Smooth muscle cell of the brain vasculature (primary cell): ENCODE measurements at places on chromosomes 7 and 10.
A peak's percentile ranks its signal among the peaks of the same experiment; 100 is the strongest.

- no peak for DNase-seq
Observed at GRCh38 chr10:35640474-35640873, 1.6 kb downstream of the FZD8 start.

- no peak for DNase-seq
Observed at GRCh38 chr7:51217804-51218203, 98.8 kb downstream of the COBL start.

GRCh38 chr10:14192746-14193145, 138.0 kb downstream of the FRMD4A start:
- no peak for DNase-seq

- no peak for DNase-seq
Observed at GRCh38 chr10:102020938-102021337, 35.0 kb downstream of the ARMH3 start.

DNA sequence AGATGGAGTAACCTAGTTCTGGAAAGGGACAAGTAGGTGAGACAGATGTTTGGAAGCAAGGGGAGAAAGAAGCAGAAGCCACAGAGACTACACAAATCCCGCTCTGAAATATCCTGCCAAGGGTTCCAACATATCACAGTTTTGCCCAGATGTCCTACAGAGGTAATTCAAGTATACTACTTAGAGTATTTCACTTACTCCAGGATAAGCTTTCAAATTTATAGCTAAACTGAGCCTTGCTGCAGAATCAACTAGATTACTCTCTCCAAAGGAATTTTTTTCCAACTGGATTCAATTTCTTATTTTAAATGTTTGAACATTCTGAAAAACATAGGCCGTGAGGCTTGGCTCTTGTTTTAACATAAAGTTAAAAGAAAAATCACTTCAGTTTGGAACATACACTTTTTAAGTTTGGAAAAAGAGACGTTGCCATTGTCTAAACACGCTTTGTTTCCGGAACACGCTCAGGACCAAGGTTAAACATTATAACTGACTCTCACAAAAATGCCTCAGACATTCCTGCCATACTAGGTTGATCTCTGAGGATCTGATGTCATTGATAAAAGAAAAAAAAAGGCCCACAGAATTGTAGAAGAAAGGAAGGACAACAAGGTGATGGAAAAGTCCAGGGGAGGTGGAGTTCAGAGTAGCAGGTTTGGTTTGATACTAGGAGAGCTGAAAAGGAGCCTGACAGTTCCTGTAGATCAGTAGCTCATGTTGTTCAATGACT, 74.8 kb downstream of the FAM185A start:
- DNase-seq: no peak

DNA sequence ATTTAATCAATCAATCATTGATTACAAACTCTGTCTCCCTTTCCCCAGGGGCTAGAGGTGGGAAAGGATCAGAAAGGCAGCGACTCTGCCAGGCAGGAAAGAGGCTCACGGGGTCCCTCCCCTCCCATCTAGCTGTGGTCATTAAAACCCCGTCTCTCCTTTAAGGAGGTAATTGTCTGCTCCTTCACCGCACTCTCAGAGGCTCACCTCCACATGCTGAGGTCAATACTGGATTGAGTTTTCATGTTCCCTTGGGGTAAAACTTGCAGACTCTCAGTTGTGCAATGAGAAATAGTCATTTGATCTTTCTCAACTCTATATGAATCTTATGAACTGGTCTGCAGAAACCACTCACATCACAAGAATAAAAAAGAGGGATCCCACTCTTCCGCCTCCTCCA, 368.8 kb downstream of the ADRA2A start:
- no peak for DNase-seq

DNA sequence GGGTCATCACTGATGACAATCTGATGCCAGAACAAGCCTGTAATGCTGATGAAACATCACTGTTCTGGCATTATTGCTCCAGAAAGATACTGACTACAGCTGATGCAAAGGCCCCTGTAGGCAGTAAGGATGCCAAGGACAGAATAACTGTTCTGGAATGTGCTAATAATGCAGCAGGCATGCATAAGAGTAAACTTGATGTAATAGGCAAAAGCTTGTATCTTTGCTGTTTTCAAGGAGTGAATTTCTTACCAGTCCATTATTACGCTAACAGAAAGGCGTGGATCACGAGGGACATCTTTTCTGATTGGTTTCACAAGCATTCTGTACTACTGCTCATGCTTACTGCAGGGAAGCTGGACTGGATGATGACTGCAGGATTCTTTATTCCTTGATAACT, 18.7 kb downstream of the LCOR start:
- DNase-seq: no peak

GRCh38 chr10:49140304-49141177, 6.7 kb upstream of the FAM170B start:
- no peak for DNase-seq

DNA sequence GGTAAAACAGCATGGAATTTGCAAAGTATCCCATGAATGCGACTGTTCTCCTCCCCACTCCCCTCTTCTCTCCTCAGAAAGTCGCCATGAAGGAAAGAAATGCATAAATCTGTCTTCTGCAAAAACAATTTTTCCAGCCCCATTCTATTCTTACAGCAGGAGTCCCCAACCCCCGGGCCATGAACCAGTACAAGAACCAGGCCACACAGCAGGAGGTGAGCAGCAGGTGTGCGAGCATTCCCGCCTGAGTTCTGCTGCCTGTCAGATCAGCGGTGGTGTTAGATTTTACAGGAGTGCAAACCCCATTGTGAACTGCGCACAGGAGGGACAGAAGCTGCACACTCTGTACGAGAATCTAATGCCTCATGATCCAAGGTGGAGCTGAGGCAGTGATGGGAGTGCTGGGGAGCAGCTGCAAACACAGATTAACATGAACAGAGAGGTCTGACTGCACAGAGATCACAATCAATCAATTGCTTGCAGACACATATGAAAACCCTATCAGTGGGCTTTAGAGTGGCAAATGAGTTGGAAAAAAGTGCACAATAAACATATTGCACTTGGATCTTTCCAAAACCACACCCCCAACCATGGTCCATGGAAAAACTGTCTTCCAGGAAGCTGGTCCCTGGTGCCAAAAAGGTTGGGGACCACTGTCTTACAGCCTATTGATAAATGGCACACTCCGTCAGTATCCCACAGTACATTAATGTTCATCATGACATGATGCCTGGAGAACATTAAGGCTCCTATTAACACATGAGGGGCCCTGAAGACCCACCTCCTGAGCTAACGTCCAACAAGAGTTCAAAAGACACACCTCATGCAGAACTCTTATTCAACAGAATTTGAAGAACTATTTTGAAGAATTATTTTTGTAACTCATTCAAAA, 205.0 kb downstream of the PTPRN2 start:
- no peak for DNase-seq

DNA sequence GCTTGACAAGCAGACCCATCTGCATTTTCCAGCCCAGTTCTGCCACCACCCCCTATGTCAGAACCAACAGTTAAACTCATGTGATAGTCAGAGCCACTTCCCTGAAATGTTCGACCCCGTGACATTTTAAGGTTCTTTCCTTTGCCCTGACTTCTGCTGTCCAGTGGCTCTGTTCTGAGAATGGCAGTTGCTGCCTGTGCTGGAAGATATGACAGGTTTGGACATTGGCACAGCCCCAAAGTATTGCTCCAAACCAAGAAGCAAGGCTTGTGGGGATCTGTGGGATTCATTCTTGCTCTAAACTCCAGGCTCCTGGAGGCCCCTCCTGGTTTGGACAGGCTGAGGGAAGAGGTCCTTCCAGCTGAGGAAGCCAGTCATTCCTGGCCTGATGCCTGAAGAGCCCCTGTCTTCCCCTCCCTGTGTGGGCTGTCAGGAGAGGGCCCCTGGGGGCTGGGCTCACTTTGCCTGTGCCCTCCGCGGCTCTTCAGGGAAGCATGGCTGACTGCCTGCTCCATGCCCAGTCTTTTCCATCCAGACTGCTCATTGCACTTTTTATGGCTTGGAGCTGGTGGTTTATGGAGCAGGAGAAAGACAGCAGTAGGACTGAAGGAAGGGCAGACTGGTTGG, 138.0 kb downstream of the CDH23 start:
- DNase-seq: no peak

DNA sequence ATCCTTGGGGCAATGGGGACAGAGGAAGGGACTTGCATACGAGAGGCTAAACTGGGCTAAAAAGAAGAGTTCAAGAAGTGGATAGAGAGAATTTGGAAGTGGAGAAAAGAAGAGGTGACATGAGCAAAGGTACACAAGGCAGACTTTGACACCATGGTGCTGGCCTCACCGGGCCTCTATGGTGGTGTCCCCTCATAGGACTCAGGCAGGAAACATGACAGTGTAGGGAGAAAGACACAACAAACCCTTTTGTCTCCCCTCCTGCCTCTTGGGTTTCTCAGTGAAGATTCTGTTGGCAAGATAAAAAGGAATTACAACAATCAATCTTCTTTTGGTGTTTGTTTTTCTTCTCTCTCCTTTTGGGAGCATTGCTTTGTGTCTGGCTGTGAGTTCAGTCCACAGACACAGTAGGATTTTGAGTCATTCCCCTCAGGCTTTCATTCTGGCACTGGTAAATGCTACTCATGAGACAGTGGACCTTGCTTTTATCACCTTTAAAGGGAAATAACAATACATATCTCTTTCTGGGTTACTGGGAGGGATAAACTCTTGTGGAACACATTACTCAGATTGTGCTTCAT, 827.7 kb downstream of the TNS3 start:
- DNase-seq: peak; percentile 71

GRCh38 chr7:107201795-107202450, 33.1 kb downstream of the HBP1 start:
- no peak for DNase-seq

GRCh38 chr10:124303662-124304418, 114.9 kb downstream of the OAT start:
- no peak for DNase-seq

DNA sequence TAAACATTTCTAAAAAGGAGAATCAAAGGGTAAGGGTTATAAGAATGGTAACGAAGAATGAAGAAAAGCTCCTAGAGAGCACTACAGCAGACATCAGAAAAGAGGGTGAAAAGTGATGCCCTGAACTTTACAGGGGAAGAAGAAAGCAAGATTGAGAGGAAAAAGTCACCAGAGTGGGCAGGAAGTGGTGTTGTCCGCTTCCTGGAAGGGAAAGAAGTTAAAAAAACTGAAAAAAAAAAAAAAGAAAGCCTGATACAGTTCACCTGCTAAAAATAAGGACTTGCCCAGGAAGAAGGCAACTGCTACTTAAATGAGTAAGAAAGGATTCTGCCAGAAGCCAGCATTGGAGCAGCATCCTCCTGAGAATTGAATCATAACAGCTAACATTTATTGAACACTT, 330.1 kb upstream of the PHF14 start:
- DNase-seq: no peak

- no peak for DNase-seq
Observed at GRCh38 chr7:130429019-130429418, 11.8 kb downstream of the CEP41 start.

DNA sequence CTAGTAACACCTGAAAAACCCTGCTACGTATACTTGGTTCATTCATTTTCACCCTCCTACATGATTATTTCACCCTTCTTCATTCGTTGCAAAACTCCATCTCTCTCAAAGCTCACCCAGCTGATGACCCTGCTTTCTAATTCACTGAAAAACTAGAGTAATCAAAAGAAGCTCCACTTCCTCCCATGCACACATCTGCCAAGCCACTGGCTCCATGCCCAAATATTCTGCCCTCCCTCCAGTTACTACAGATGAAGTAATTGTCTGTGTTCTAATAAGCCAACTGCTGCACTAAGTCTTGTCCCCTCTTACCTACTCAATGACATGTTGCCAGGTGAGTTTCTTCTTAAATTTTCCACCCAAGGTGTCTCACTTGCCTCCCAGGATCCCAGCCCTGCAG, 96.9 kb upstream of the CCDC71L start:
- no peak for DNase-seq

- DNase-seq: no peak
Observed at GRCh38 chr10:58765910-58766309, 253.2 kb downstream of the BICC1 start.
